Tibial artery (tissue), 4 donors: ENCODE measurements at places on chromosomes 6 and 20.
A peak's percentile ranks its signal among the peaks of the same experiment; 100 is the strongest.

DNA sequence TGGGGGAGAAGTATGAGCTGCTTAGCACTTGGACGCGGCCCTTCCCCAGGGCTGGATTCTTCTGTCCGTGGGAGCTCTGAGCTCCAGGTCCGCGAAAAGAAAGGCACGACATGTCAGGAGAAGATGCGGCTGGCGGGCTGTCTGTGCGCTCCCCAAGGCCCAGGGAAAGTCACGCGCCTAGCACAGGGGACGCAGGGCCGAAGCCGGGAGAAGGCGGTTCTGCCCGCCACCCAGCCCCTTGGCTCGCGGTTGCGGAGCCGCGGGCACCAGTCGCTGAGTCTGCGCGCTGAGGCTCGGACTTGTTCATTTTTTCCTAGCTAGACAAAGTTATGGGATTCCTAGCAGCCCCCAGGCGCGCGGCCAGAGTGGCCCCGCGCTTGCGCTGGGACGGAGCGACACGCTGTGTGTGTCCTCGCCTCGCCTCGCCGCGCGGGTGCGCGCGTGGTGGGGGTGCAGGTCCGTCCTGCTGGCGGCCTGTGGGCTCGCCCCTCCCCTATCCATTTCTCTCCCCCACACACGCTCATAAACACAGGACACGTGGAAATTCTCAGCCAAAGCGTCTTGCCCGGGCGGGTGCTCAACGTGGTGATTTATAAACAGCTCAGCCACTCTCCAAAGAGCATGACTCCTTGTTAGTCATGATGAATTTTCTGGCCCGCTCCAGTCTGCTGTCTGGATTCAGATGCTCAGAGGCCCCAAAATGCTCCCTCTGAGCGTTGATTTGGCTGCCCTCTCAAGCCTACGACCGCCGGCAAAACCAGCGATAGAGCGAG, 1.9 kb upstream of the POU3F2 start:
- peaks cover 63% of the 10 kb centered on the region for H3K4me1 ChIP-seq
- H3K27ac ChIP-seq = no peak overlapping the region
- H3K36me3 ChIP-seq = no peaks in the 10 kb centered on the region
- H3K4me3 ChIP-seq = peak overlapping the region; percentile 56

GRCh38 chr20:23449421-23449820, 3.3 kb downstream of the CST11 start:
- no peak overlapping the region for H3K27ac ChIP-seq
- no peak overlapping the region for H3K4me3 ChIP-seq
- H3K27me3 ChIP-seq = peaks cover 17% of the 10 kb centered on the region
- H3K36me3 ChIP-seq = no peaks in the 10 kb centered on the region
- H3K4me1 ChIP-seq = no peaks in the 10 kb centered on the region

DNA sequence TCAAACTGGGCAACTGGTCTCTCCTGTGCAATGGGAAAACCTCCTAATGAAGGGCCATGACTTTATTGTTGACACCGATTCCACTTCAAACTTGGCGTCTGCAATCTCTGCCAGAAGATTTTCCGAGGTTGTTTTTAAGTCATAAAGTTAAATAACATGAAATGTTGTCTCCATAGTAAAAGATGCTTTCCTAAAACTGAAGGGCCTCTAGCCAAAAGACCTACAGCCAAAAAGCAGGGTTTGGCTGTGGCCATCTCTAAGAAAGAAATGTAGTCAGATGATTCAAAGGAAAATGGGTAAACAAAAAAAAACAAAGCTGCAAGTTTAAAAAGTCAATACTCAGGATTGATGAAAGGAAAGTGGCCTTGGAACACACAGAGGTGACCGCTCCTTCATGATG, 14.1 kb downstream of the CD93 start:
- H3K27me3 ChIP-seq = no peaks in the 10 kb centered on the region
- H3K36me3 ChIP-seq = no peaks in the 10 kb centered on the region
- H3K4me1 ChIP-seq = no peaks in the 10 kb centered on the region
- no peak overlapping the region for H3K4me3 ChIP-seq

GRCh38 chr20:36317675-36318074, 11.5 kb downstream of the DLGAP4 start:
- H3K4me1 ChIP-seq = no peaks in the 10 kb centered on the region
- no peak overlapping the region for H3K27ac ChIP-seq
- DNase-seq = no peak
- no peaks in the 10 kb centered on the region for H3K36me3 ChIP-seq

DNA sequence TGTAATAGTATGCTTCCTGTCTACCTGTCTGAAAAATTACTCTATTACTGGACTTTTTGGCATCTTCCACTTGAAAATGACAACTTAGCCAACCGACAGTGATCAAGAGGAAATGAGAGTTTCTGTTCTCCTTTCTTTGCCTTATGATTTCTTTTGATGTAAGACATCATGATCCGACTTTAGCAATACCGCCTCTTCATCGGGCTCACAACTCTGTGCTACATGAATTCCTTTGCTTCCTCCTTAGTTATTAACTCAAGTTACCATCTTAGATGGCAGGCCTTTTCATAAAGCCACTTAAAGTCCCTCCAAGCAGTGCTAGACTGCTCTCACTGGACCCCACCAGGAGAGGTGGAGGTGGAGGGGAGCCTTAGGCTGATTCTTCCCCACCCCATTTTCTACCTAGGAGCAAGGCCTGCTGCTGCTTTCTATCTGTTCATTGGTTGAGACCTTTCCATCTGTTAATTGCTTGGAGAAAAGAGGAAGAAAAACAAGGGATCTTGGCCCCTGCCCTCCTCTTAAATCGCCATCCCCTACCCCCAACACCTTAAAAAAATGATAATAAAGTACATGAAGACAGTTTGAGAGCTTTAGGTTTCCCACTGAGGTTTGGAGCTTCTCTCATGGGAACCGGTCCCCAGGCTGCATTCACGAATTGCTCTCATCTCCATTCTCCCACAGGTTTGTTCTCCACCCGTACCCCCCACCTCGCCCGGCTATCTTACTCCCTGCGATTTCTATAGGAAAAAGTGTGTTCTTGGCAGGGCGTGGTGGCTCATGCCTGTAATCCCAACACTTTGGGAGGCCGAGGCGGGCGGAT, 21.6 kb upstream of the MCM3 start:
- H3K27me3 ChIP-seq = no peaks in the 10 kb centered on the region
- H3K27ac ChIP-seq = no peak overlapping the region
- H3K36me3 ChIP-seq = no peaks in the 10 kb centered on the region
- H3K4me3 ChIP-seq = no peak overlapping the region
- H3K4me1 ChIP-seq = peaks cover 23% of the 10 kb centered on the region

DNA sequence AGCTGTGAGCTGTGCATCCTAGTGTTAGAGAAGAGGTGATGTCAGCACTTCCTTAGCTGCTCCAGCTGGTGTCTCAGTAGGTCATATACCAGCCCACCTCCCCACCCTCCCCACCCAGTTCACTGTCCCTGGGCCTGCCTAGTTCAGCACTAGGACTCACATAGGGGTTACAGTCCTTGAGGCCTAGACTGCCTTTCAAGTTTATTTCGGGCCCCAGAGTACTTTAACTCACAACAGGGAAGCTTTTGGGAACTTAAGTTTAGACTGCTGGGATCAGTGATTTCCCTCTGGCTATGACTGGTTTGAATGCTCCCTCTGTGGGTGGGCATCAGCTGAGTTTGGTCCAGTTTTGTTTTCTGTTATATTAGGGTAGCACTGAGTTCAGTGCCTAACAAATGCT, 139.2 kb upstream of the MMS22L start:
- H3K36me3 ChIP-seq = no peaks in the 10 kb centered on the region
- H3K4me3 ChIP-seq = no peak overlapping the region
- no peak overlapping the region for H3K27ac ChIP-seq
- DNase-seq = no peak

DNA sequence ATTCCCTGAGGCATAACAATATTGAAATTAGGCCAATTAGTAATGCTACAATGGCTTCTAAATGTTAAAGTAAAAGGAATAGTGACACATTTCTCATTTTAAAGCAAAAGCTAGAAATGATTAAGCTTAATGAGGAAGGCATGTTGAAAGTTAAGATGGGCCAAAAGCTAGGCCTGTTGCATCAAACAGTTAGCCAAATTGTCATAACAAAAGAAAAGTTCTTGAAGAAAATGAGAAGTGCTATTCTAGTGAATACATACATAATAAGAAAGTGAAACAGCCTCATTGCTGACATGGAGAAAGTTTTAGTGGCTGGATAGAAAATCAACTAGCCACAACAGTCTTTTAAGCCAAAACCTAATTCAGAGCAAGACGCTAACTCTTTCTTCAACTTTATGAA, 12.9 kb downstream of the OR2A4 start:
- DNase-seq = no peak
- no peak overlapping the region for H3K27ac ChIP-seq
- H3K4me3 ChIP-seq = no peak overlapping the region
- no peaks in the 10 kb centered on the region for H3K36me3 ChIP-seq

GRCh38 chr6:106538145-106538544, 91.2 kb downstream of the RTN4IP1 start:
- no peak overlapping the region for H3K27ac ChIP-seq
- H3K27me3 ChIP-seq = no peaks in the 10 kb centered on the region
- H3K4me1 ChIP-seq = no peaks in the 10 kb centered on the region
- no peaks in the 10 kb centered on the region for H3K36me3 ChIP-seq

DNA sequence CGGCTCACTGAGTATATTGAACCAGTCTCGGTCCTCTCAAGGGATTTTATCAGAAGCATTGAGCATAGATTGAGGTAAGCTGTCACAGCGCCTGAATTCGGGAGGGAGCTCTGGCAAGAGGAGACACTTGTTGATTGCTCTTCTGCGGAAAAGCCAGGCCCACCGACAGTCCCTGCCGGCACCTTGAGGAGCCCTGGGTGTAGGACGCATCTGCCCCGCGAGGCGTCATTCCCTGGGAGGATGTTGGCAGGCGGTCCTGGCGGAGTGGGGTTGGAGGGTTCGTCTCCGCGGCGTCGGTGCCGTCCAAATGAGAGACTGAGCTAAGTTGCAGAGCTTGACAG, 843 bp downstream of the FBXO9 start:
- peaks cover 16% of the 10 kb centered on the region for H3K4me1 ChIP-seq
- DNase-seq = peak; percentile 23
- no peaks in the 10 kb centered on the region for H3K27me3 ChIP-seq
- peak overlapping the region; percentile 87 for H3K4me3 ChIP-seq
- H3K27ac ChIP-seq = peak overlapping the region; percentile 92
- no peaks in the 10 kb centered on the region for H3K36me3 ChIP-seq

GRCh38 chr6:52340603-52340880, 21.4 kb upstream of the PAQR8 start:
- H3K4me1 ChIP-seq = no peaks in the 10 kb centered on the region
- no peaks in the 10 kb centered on the region for H3K27me3 ChIP-seq
- no peak overlapping the region for H3K4me3 ChIP-seq
- no peaks in the 10 kb centered on the region for H3K36me3 ChIP-seq
- H3K27ac ChIP-seq = no peak overlapping the region

DNA sequence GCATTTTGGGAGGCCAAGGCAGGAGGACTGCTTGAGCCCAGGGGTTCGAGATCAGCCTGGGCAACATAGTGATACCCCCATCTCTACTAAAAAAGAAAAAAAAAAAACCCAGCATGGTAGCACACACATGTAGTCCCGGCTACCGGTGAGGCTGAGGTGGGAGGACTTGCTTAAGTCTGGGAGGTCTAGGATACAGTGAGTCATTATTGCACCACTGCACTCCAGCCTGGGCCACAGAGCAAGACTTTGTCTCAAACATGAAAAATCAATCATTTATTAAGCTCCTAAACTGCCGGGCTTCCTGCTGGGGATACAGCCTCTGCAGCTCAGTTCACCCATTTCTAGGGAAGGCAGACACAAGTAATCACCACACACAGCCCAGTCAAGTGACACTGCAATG, 7.3 kb upstream of the USP45 start:
- peaks cover 24% of the 10 kb centered on the region for H3K4me1 ChIP-seq
- H3K36me3 ChIP-seq = no peaks in the 10 kb centered on the region
- H3K4me3 ChIP-seq = no peak overlapping the region
- peak overlapping the region; percentile 95 for H3K27ac ChIP-seq
- H3K27me3 ChIP-seq = no peaks in the 10 kb centered on the region
- DNase-seq = no peak

- H3K27me3 ChIP-seq = no peaks in the 10 kb centered on the region
- no peak overlapping the region for H3K27ac ChIP-seq
- H3K36me3 ChIP-seq = no peaks in the 10 kb centered on the region
- H3K4me3 ChIP-seq = no peak overlapping the region
Measured at GRCh38 chr6:6900569-6901204, 207.1 kb upstream of the RREB1 start.

- no peak overlapping the region for H3K27ac ChIP-seq
- H3K27me3 ChIP-seq = peaks cover 61% of the 10 kb centered on the region
- DNase-seq = peak; percentile 53
- peaks cover 14% of the 10 kb centered on the region for H3K4me1 ChIP-seq
- no peak overlapping the region for H3K4me3 ChIP-seq
Measured at GRCh38 chr6:44003345-44004061, 123.7 kb downstream of the MRPL14 start.

DNA sequence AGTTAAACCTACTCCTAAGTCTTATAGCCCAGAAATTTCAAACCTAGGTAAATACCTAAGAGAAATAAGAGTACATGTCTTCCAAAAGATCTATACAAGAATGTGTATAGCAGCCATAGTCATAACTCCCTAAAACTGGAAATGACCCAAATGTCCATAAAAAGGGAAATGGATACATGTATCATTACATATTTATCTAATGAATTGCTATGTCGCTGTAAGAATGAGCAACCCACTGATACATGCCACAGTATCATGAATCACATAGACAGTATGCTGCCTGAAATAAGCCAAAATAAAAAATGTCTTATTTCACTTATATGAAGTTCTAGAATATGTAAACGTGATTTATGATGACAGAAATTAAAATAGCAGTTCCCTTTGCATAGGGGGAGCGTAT, 679.5 kb downstream of the MAFB start:
- no peaks in the 10 kb centered on the region for H3K36me3 ChIP-seq
- H3K27me3 ChIP-seq = no peaks in the 10 kb centered on the region
- H3K4me1 ChIP-seq = no peaks in the 10 kb centered on the region
- H3K27ac ChIP-seq = no peak overlapping the region

- H3K27ac ChIP-seq = peak overlapping the region; percentile 75
- no peaks in the 10 kb centered on the region for H3K36me3 ChIP-seq
- DNase-seq = peak; percentile 84
- H3K4me1 ChIP-seq = peaks cover 7% of the 10 kb centered on the region
- peak overlapping the region; percentile 4 for H3K4me3 ChIP-seq
Measured at GRCh38 chr6:39847221-39847620, 55.0 kb downstream of the DAAM2 start.

DNA sequence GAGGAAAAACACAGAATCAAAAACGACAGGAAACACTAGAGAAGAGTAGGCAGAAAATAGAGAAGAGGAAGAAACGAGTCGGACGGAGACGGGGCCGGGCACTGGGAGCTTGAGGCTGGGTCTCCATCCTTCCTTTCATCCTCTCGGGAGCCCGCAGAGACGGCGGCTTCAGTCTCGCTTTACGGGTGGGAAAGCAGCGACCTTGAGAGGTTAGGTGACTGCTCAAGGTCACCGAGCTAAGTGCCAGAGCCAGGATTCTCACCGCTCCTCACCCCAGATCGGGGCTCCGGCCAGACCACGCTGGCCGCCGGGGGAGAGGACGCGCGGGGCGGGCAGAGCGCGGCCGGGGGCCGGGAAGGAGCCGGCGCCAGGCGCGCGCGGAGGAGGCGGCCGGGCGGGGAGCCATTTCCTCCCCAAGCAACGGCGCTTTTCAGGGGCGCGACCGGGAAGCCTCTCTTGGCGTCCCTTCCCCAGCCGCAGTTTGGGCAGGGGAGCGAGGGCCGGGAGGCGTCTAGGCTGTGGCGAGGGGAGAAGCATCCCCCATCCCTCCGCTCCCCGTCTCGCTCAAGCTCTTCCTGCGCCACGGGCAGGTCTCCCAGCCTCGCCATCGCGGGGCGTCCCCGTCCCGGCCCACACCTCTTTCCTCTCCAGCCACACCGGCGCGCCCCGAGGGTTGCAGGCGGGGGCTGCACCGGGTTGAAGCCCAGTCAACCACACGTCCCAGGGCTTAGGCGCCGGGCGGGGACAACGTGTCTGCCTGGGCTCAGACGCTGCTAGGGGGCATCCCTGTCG, 24.1 kb upstream of the MAP3K7 start:
- peaks cover 18% of the 10 kb centered on the region for H3K4me1 ChIP-seq
- no peaks in the 10 kb centered on the region for H3K27me3 ChIP-seq
- H3K4me3 ChIP-seq = peak overlapping the region; percentile 55
- no peaks in the 10 kb centered on the region for H3K36me3 ChIP-seq
- peak overlapping the region; percentile 33 for H3K27ac ChIP-seq
